HEK293T (cell line): ENCODE measurements at places on chromosomes 11 and 22.

GRCh38 chr11:79077702-79078330 is 363.0 kb downstream of the TENM4 start:
- DNase-seq, result no peak

GRCh38 chr22:32994898-32995297 is 63.3 kb downstream of the SYN3 start:
- DNase-seq, result no peak

DNA sequence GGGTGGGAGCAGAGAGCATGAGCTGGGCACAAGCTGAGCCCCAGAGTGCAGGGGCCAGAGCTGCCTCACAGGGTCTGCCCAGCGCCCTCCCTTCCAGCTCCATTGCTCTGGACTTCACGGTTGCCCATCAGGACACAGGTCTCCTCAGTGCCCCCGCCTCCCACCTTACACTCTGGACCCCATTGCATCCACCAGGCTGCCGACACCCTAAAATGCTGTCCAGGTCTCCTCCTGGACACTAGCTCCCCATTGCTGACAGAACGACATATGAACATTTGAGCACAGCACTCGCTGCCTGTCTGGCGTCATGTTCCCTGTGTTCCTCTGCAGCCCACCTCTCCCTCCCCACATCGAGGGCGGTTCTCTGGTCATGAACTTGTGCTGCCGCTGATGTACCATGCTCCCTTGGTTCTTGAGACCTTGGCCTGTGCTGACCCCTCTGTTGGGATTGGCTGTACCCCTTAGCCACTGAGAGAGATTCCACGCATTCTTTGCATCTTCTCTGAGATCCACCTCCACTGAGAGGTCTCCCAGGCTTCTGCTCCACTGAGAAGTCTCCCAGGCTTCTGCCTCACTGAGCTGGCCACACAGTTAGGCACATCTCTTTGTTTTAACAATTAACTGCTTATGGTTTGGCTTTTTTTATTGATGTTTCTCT is 34.2 kb upstream of the NECTIN1 start:
- DNase-seq, result no peak

- DNase-seq, result no peak
Observed at GRCh38 chr11:131044851-131045250, 128.6 kb upstream of the SNX19 start.

DNA sequence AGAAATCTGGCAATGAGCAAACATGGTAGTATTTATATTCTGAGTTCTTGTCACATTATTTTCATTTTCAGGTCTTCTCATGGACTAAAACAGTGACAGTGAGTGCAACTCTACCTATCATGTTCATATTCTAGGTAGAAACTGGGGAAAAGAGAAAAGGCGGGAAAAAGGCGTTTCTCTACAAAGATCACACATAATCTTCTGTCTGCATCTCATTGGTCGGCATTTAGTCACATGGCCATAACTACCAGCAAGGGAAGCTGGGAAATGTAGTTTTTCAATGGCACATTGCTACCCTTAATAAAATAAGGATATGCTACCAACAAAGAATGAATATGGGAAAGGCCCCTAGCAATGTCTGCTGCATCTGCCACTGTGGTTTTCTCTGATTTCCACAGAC is 57.6 kb upstream of the B3GAT1 start:
- DNase-seq, result no peak

DNA sequence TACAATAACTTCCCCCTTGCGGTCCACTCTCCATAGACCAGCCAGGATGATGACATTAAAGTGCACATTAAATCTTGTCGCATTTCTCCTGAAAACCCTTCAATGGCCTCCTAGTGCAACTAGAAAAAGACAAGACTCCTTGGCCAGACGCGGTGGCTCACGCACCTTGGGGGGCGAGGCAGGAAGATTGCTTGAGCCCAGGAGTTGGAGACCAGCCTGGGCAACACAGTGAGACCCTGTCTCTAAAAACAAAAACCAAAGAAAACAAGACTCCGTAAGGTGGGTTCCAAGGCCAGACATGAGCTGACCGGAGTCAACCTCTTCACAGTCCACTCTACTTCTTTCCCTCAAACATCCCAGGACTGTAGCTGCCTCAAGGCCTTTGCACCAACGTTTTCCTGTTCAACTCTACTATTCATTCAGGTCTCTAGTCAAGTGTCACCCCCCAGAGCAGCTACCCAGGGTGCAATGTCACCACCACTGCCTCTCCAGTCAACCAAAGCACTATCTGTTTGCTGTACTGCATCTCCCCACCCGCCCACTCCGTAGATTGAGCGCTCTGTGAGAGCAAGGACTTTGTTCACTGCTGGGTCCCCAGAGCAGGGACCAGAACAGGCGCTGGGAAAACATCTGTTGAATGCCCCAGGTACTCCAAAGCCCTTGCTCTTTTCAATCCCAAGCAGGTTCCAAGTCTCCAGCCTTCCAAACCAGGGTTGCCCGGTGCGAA is 739 bp downstream of the ZMAT5 start:
- DNase-seq, result no peak

DNA sequence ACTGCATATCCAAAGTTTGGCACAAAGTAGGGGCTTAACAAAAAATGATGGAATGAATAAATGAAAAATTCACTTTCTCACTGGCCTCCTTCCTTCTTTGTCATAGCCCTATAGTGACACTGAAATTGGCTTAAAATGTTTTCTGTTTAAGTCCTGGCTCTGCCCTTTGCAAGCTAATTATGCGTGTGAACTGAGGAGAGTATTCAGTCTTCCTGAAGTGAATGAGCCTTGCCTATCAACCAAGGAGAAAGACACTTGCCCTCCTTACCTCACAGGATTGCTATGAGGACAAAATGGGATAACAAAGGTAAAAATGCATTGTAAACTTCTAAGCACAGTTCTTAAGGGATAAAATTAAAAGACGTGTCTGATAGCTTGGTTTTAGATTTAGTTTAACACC is 729.8 kb upstream of the ANO3 start:
- DNase-seq, result no peak

- no peak for DNase-seq
Observed at GRCh38 chr22:20206709-20207215, 55.9 kb upstream of the CCDC188 start.

GRCh38 chr11:116888884-116889549 is 51.6 kb upstream of the APOA1 start:
- DNase-seq, result no peak

- no peak for DNase-seq
Observed at GRCh38 chr11:44104481-44105294, 9.2 kb downstream of the EXT2 start.

DNA sequence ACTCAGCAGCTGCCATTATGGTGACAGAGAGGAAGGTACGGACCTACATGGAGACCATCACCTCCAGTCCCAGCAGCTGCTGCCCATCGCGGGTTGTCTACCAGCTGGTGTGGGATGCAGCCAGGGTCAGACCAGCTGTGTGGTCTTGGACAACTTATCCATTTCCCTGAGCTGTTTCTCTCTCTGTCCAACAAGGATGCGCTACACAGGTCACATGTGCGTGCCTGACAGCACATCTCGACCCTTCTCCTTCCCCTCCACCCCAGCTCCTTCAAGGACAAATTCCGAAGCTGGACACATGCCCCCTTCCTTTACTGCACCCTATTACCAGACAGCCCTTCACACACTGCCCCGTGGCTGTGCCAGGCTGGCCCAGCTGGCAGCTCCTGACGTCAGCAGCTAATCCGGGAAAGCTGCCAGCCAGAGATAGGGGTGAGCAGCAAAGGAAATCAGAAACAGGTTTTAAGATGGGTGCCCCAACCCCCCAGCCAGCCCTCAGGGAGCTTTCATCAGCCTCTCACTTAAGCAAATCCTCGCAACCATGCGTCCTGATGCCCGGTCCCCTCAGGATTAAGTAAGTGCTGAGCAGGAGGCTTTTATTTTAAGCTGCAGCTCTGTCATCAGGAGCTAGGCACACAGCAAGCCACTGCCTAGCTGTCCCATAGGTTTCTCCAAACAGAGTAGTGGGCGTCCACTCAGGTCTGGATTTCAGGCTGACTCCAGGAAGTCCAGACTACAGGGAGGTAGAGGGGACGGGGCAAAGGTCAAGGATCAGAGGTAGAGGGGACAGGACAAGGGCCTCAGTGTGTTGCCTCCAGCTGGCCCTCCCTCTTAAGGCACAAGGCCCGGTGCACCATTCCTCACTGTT is 20.3 kb downstream of the TEF start:
- no peak for DNase-seq

DNA sequence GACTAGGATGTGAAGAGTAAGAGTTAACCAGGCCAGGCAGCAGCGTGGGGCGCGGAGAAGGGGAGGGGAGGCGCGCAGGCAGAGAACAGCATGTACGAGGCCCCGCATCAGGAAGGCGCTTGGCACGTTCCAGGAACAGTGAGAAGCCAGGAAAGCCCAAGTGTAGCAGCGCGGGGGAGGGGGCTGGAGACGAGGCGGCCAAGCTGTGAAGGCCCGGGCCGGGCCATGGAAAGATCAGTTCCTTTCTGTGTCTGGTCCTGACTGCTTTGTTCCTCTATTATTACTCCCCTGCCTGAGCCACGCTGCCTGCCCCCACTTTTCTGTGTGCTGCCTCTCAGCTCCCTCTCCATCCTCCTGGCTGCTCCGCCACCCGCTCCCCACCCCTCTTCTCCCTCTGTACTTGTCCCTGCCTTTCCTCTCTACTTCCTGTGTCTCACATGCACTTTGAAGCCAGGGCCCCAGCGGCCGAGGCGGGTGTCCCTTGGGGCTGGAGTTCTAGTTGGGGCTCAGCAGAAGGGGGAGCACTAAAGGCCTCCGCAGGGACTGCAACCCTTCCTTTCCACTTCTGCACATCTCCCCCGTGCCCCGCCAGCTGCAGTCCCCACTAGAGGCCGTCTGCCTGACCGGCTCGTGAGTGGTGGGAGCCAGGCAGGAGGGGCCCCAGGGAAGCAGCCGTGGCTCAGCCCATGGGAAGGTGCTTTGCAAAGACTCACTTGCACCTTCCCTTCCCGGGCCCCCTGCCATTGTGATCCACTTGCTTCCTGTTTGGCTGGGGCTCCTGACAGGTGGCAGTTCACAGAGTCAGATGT is 63.7 kb downstream of the PRDM11 start:
- DNase-seq, result no peak

DNA sequence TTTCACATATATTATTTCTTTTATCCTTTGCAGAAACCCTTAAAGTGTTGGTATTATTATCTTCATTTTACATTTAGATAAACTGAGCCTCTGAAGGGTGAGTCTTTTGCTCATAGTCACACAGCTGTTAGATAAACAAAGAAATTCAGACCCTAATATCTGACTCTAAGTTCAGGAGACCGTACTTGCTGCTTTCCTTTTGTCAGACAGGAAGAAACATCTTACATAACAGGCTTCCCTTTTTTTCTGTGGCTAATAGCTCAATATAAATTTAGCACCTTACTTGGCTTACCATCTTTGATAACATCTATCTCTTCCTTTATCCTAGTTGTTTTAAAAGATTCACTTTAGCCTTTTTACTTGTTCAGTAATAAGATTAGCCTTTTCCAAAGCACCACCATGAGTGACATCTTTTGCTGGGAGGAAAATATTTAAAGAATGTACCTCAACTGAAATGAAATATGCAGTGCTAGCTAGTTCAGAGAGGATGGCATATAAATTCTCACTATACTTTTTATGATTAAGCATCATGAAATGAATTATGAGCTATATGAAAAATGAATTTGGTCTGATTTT is 128.6 kb downstream of the WNT11 start:
- no peak for DNase-seq

DNA sequence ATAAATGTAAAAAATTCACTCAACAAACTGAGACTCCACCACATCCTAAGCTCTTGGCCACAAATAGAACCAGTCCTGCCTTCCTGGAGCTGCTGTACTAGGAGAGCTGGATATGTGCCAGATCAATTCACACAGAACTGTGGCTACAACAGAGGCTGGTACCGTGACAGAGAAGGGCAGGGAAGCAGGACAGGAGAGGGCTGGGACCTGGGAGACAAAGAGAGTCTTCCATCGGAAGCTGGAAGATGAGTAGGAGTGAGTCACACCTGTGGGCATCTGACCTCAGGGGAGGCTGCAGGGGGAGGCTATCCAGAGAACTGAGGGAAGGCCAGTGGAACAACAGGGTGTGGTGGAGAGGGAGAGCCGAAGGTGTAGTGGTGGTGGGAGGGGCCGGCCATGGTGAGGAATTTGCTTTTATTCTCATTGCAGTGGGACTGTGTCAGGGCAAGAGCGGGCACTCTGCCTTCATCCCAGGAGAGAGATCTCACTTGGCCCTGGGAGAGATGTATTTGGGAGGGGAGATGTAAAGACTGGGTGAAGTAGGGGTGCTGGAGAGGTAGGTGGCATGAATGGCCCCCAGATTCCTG is 1.9 kb upstream of the LTBP3 start:
- no peak for DNase-seq

GRCh38 chr11:123282597-123282996 is 87.5 kb upstream of the CLMP start:
- no peak for DNase-seq

DNA sequence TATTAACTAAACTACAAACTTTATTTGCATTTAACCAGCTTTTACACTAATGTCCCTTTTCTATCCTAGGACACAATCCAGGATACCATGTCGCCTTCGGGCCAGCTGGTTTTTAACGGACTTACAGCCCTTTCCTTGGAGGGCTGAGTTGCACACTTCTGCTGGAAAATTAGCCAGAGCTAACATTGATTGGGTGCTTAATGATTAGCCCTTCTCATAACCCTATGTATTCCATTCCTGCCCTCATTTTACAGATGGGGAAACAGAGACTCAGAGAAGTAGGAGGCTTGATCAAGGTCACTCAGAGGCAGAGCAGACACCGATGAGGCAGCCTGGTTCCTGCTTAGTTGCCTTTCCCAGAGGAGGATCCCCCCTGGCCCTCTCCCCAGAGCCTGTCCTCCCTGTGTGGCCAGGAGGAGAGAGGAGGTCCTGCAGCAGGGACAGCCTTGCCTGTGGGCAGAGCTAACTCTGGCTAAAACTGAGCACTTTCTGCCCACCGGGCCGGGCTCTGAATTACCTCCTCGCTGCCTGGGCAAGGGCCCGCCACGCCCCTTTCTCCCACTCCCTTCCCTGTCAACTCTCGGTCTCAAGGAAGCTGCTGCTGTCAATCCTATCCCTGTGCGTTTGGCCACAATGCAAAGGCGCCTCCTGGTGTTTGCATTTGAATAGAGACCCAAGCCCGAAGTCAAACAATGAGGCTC is 59.6 kb upstream of the PAX6 start:
- peak; percentile 75 for DNase-seq

DNA sequence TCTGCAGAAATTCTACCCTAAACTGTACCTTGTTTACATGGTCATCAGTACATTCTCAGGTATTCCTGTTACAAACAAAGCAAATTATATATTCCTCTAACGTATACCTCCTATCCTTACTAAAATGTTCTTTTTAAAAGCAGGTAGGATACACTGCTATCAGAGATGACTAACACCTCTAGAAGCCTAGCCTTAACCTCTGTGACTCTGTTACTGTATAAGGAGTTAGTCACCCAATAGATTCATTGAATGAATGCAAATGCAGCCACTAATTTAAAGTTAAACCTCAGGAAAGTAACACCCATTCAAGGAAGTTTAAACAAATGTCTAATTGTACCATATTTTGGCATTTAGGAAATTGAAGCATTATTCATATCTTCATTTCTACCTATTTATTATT is 82.2 kb downstream of the FCHSD2 start:
- DNase-seq, result no peak
